ENCODE measurements at places on chromosomes 3 and 15.

DNA sequence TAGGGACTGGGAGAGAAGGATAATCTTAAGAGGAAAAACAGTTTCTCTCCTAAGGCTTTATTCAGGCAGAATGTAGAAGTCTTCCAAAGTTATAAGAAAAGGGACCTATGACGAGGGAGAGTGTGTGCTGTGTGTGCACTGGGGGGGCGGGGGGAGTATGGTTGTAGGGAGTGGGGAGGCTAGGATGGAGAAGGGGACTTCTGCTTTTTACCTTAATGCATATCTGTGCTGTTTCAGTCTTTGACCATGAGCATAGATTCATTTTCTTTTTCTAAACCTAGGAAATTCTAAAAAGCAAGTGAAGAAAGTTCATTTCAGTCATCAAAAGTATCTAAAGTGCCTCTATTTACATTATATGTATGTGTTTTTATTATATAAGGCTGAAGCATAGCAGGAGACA lies 52.6 kb upstream of the RASA2 start:
- no peak for DNase-seq

DNA sequence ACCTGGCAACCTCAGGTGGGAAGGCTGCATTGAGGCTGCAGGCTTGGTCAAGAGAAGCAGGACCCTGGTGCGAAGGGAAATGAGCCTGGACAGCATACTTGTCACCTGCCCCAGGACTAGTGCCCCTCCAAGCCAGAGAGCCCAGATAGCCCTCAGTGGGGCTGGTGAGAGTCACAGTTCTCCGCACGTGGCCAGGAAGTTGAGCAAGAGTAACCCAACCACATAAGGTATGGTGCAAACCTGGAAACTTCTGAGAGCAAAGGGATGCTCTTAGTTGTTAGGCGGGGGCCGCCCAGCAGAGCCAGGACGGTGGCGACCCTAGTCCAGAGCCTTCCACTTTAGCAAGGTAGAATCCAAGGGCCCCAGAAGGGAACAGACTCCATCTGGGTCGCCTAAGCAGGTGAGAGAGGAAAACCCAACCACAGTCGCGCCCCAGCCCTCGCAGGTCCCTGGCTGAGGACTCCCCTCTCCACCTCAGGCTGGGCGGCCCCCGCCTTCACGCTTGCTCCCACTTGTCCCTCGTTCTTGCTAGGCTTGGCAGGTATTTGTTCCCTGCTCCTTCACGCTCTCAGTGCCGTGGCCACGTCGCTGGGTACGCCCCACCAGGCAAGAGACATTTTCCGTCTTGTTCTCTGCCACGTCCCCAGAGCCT lies 1.1 kb upstream of the VPS18 start:
- DNase-seq, result no peak

DNA sequence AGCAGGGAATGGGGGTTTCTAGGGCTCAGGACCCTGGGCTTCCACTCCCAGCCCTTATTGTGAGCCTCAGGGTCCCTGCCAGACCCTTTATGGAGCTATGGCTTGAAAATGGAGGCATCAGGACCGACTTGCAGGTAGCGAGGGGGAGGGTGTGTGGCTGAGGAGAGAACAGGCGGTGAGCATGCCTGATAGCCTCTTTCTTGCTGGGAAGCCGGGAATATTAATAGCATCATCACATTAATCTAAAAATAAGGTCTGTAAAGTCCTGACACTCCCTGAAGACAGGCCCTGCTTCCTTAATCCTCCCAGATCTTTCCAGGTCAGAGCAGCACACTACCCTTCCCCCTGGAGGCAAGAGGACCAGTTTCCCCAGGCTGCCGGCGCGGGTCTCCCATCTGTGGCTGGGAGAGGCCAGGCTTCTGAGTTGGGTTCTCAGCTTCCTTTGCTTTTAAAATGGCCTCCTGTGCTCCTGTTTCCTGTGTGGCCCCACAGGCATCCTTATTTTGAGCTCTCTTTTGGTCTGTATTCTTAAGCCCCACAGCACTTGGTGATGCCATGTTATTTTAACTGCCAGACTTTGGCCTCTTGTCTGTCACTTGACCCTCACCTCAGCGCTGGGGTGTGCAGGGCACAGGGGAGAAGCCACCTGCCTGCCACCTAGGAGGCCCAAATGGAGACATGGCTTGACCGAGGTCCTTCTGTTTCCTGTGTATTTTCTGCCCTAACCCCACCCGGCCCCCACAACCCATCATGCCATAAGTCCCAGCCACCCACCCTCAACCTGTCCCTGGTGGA lies 185.0 kb upstream of the TOPAZ1 start:
- no peak for DNase-seq

DNA sequence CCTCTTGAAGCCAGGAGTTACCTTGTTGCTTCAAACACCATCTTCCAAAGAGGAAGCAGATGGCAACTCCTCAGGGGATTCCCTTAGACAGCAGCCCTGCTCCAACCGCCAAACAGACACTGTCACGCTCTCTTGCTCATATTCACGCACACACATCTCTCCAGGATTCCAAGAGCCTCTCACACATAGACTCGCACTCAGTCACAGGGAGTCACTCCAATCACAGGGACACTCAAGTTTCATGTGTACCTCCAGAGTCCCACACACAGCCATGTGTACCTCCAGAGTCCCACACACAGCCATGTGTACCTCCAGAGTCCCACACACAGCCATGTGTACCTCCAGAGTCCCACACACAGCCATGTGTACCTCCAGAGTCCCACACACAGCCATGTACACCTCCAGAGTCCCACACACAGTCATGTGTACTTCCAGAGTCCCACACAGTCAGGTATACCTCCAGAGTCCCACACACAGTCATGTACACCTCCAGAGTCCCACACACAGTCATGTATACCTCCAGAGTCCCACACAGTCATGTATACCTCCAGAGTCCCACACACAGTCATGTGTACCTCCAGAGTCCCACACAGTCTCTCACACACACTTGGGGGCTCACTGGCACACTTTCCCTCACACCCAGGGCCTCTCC lies 6.1 kb downstream of the VWA5B2 start:
- DNase-seq, result no peak

DNA sequence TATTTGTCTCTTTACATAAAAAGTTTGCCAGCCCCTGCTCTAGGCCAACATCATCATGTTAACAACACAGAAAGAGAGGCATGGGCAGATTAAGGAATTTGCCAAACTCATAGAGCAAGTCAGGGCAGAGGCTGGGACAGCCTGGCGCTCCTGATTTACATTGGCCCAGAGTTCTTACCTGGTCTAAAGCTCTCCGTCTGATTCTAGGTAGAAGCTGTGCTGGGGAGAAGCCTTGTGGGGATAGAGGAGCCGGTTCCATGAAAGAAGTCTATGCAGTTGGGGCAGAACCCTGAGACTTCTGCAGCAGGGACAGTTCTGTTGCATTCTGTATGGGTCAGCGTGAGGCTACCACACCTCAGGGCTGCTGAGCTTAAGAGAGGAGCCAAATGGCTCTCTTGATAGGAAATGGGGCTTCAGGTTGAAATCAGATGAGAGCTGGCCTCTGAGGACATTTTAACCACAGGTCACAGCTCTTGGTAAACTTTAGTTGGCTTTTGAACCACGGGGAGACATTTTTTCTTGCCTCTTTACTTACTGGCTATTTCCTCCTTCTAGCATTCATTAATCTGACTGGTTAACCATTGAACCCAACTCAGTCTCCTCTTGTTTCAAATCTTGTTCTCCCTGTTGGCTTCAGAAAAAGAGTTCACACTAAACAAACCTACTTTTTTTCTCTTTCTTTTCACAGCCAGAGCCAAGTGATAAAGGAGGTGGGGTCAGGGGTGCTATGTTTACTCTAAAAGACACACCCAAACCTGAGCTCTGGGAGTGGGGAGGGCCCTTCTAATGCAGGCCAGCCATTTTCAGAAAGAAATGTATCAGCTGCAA lies 250.7 kb downstream of the OPA1 start:
- no peak for DNase-seq

GRCh38 chr15:80514071-80514780 lies 110.0 kb downstream of the ARNT2 start:
- no peak for DNase-seq

GRCh38 chr3:130386604-130387263 lies 41.3 kb downstream of the COL6A5 start:
- no peak for DNase-seq

GRCh38 chr3:7841451-7841850 lies 660.2 kb upstream of the LMCD1 start:
- no peak for DNase-seq

DNA sequence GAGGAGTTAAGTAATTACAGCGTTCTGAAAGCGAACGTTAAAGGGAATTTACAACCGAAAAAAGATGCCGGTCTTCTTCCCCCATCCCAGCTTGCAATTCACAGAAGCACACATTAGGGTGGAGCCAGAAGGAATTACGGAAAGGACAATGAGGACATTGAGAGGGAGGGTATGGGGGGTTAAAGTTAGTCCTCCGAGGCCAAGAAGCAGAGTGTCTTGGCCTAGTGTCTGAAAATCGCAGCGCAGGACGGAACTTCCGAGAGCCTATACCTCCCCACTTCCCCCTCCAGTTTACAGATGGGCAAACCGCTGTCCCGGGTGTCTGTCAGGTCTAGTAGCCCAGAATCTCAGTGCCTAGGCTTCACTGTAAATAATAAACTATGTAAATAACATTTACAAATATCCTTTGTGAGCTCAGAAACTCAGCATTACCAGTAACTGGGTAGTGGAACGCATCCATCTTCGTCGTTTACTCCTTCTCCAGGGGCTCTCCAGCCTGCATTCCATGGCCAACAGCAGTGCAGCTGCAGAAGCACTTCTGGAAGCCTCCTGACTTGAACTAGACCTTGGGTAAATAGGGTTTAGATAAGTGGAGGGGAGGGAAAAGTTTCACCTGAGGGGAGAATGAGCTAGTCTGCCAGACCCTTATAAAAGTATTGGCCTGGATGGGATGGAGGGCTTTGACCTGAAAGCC lies 922 bp downstream of the ADPRH start:
- no peak for DNase-seq

- no peak for DNase-seq
Measured at GRCh38 chr3:116367761-116368395, 77.4 kb downstream of the LSAMP start.

GRCh38 chr15:80951941-80952340 lies 37.7 kb downstream of the MESD start:
- DNase-seq, result no peak

DNA sequence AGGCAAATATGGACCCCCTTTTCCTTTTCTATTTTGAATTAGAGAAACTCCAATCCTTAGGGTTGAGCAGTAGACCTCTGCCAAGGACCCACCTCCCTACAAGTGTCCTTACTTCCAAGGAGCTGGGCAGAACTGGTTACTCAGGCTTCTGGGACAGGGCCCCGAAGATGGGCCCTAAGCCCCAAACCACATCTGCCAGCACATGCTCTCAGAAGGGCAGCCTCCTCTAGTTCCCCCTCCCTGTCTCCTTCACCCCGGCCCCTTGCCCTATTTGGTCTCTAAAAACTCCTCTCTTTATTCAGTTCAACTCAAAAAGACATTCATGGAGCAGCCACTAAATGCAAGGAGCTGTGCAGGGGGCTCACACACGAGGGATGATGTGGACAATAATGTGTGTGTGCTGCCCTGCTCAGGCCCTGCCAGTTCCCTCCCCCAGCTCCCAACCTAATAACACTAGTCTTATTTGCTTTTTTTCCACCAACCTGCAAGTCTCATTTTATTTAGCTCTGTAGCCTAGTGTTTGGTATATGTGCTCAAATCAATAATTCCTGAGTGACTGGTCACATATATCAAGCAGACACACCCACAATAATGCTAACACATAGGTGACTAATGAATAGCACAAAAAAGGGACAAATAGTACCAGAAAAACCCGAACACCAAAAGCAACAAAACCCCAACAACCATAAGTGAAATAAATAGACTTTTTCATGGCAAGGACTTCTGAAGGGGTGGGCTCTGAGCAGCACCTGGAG lies 12.2 kb downstream of the ZDHHC3 start:
- no peak for DNase-seq

DNA sequence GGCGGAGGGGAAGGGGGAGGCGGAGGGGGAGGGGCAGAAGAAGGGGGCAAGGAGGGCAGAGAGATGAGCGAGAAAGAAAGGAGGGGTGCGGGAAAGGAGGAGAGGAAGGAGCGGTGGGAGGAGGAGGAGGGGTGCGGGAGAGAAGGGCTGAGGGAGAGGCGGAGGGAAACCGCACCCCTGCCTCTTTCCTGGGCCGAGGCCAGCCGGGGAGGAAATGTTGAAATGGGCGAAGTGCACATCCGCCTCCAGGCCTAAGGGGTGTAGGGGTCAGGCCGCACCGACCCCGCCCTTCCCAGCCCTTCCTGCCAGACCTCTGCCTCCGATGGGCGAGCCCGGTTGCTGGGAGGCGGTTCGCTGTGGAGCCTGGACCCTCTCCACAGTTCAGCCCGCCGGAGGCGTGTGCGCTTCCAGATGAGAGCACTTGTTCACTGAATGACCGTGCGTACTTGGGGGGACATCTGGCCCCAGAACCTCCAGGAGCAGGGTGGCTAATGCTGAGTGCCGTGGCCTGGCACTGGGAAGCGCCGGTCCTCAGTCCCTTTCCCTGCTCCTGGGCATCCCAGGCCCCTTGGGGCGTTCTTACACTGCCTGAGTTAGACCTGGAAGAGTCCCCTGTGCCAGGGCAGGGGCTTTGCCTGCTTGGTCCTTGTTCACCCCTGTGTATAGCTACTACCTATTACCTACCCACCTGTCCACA lies 110.3 kb upstream of the KLF13 start:
- peak; percentile 38 for DNase-seq

DNA sequence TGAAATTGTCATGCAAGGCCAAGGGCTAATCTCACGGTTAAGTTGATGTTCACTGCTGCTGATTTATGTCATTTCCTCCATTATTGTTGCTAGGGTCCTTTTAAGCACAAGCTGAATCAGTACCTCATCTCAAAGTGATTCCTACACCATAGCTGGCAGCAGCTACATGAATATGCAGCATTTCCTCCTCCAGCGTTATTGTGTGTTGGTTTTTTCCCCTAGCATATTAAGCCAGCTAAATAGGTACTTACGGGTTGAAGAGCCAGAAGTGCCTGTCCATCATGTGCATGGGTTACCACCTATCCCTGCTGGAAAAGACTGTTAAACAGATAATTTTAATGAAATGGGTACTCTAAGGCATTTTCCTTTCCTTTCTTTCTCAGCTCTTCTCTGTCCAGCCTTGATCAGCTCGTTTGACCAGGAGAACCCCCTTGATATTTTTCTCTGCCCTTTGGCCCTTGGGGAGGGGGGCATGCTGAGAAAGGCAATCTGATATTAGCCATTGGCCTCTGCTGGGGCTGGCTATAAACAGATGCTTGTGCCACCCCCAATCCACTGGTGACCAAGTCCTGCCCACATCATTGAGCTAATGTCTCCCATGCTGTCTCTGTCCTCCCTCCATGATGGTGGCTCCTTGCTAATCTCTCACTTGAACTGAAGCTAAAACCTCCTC lies 115.6 kb upstream of the PLXNA1 start:
- no peak for DNase-seq

- no peak for DNase-seq
Measured at GRCh38 chr3:61381745-61382392, 130.6 kb upstream of the FHIT start.

GRCh38 chr3:31294430-31295149 lies 238.1 kb upstream of the STT3B start:
- no peak for DNase-seq

DNA sequence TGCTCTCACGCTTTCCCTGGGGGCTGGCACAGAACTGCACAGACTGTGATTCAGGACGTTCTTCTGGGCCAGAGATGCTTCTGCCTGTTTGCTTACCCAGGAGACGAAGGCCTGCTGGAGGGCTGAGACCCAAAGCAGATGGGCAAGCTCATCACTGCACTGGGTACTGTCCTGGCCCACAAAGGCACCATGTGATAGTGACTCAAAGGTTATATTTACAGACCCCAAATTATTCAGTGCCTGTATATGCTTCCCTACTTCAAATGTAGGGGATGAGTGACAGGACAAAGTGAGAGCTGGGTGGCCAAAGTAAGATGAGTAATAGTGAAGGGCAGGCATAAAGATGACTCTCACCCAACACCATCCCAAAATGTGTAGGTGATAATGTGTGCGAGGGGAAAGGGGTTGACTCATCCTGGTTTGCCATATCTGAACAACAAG lies 127.4 kb downstream of the WDR76 start:
- no peak for DNase-seq
